ENCODE measurements at places on chromosomes 2 and 18. TPM values are rescaled to one million over a fixed set of nuclear protein-coding genes. Genes with fewer than 3 reads are reported as not detected.

GRCh38 chr2:230473378-230473777 lies 57.4 kb downstream of the SP100 start:
- H3K36me3 ChIP-seq, result peaks cover 16% of the 10 kb centered on the region
- no peaks in the 10 kb centered on the region for H3K27me3 ChIP-seq
- H3K4me1 ChIP-seq, result no peaks in the 10 kb centered on the region
- DNase-seq, result no peak
- no peak overlapping the region for H3K4me3 ChIP-seq

CYBRD1 gene
- total RNA-seq, result 490 TPM

- H3K4me1 ChIP-seq, result no peaks in the 10 kb centered on the region
- no peaks in the 10 kb centered on the region for H3K36me3 ChIP-seq
- H3K27me3 ChIP-seq, result no peaks in the 10 kb centered on the region
- no peak for DNase-seq
- no peak overlapping the region for H3K4me3 ChIP-seq
Measured at GRCh38 chr2:215619022-215619958, 183.4 kb upstream of the FN1 start.

GRCh38 chr2:42339191-42339912 lies 21.7 kb downstream of the COX7A2L start:
- no peak overlapping the region for H3K27ac ChIP-seq
- H3K36me3 ChIP-seq, result no peaks in the 10 kb centered on the region
- H3K27me3 ChIP-seq, result no peaks in the 10 kb centered on the region
- no peak overlapping the region for H3K4me3 ChIP-seq
- DNase-seq, result peak; percentile 35
- peaks cover 18% of the 10 kb centered on the region for H3K4me1 ChIP-seq

DNA sequence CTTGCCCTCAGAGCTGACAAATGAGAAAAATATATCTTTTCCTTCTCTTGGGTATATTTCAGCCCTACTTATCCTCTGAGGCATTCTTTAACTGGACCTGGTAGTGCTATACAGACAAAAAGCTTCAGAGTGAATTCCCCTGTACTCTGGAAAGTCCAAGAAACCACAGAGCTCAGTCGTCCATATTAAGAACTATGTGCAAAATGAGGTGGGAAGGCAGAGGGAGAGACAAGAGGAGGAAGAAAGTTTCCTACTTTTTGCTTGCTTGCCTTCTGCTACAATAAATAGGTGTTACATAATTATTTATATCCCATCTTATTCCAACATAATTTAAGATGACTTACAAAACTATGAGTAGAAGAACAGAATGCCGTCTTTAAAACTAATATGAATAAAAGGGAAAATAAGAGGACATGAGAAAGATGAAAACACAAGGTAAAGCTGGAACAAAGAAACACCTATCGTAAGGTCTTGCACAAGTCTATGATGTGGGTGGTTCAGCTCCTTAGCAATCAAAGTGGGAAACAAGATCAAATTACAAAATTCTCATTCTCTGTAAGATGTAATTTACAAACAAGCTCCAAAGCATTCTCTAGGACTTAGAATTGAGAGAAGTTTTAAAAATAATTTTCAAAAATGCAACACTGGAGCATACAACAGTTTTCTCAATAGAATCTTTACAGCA lies 97.9 kb downstream of the BAZ2B start:
- H3K27me3 ChIP-seq, result no peaks in the 10 kb centered on the region
- no peak overlapping the region for H3K4me3 ChIP-seq
- peak overlapping the region; percentile 72 for H3K27ac ChIP-seq
- no peaks in the 10 kb centered on the region for H3K36me3 ChIP-seq

LIPG gene
- 555 TPM for total RNA-seq

Data from thyroid gland (tissue), 4 donors.